ENCODE measurements at places on chromosomes 12 and 14. TPM values are rescaled to one million over a fixed set of nuclear protein-coding genes. Genes with fewer than 3 reads are reported as not detected.
A peak's percentile ranks its signal among the peaks of the same experiment; 100 is the strongest.

- DNase-seq, result no peak
- H3K4me3 ChIP-seq, result no peak overlapping the region
- H3K36me3 ChIP-seq, result no peaks in the 10 kb centered on the region
- H3K4me1 ChIP-seq, result peaks cover 52% of the 10 kb centered on the region
- no peak overlapping the region for H3K27ac ChIP-seq
These were observed 88.9 kb upstream of the SOX5 start for GRCh38 chr12:24038211-24038997.

DNA sequence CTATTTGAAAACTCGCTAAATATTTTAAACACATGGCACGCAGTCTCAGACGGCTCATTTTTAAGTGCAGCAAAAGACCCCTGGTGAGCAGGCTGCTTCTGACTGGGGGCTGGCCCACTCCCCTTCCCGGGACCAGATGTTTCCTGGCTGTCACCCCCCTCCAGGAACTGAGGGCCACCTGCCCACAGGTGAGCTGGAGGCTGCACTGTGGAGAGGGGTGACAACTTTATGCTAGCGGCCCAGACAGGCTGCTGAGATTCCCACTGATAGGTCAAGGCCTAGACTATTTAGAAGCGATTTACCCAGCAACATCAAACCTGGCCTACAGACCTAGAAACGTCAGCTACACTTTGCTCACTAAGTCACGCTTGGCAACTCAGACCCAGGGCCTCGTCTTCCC lies 92.1 kb downstream of the BCL11B start:
- no peak overlapping the region for H3K27ac ChIP-seq
- H3K27me3 ChIP-seq, result no peaks in the 10 kb centered on the region
- H3K4me1 ChIP-seq, result peaks cover 33% of the 10 kb centered on the region
- no peak for DNase-seq
- H3K36me3 ChIP-seq, result peaks cover 4% of the 10 kb centered on the region

DNA sequence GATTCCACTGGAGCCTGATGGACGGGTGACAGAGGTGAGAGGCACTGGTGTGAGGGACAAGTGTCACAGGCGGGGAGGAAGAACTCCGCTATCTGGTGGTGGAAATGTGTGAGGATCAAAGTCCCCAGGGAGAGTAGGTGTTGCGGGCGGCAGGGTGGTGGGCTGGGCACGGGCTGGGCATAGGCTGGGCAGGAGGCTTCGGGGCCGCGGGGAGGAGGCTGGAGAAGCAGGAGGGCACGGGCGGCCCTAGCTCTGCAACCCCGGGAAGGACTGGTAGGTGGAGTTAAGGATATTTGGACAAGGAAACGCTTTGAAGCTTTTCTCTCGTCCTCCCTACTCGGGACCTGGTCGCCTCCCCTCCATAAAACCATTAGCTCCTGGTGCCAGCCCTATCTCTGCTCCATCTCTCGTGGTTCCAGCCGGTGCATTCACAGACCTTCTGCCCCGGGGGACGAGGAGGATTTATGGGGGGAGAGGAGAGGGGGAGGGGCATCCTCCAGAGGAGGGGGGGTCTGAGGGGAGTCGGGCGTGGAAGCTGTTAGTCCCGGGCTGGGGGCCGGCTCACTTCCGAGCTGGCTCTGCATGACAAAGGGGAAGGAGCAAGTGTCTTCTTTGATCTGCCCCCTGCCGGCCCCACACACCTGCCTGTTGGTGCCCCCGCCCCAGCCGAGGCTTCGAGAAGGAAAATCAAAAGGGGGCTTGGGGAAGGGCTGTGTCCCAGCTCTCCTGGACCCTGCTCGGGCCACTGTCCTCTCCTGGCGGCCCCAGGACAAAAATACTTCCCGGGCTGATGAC lies 504 bp downstream of the WNT5B start:
- peaks cover 60% of the 10 kb centered on the region for H3K4me1 ChIP-seq
- peaks cover 3% of the 10 kb centered on the region for H3K36me3 ChIP-seq
- peak overlapping the region; percentile 68 for H3K4me3 ChIP-seq
- peaks cover 13% of the 10 kb centered on the region for H3K27me3 ChIP-seq
- no peak for DNase-seq

GRCh38 chr12:6834873-6835272 lies 5.9 kb upstream of the GNB3 start:
- peaks cover 4% of the 10 kb centered on the region for H3K4me1 ChIP-seq
- DNase-seq, result no peak
- no peaks in the 10 kb centered on the region for H3K27me3 ChIP-seq
- no peak overlapping the region for H3K27ac ChIP-seq

GRCh38 chr12:24364921-24365320 lies 415.5 kb upstream of the SOX5 start:
- H3K4me1 ChIP-seq, result peaks cover 23% of the 10 kb centered on the region
- H3K27me3 ChIP-seq, result no peaks in the 10 kb centered on the region
- no peaks in the 10 kb centered on the region for H3K36me3 ChIP-seq
- no peak overlapping the region for H3K27ac ChIP-seq
- no peak for DNase-seq
- H3K4me3 ChIP-seq, result no peak overlapping the region

DNA sequence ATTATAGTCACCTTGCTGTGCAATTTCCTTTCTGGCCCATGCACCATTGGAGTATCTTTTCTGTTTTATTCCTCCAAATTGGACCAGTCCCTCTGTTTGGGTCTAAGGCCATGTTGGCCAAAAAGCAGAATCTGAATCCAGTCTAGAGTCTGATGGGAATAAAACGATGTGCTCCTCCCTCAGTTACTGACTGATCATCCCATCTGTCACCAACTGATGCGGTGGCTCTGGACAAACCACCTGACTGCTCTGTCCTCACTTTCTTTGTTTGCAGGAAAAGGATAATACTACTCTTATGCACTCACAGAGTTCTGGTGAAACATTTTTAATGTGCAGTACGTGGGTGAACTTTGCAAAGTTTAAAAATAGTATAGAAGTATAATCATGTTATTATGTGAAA lies 120.2 kb upstream of the HIF1A start:
- DNase-seq, result no peak
- peaks cover 24% of the 10 kb centered on the region for H3K4me1 ChIP-seq
- H3K4me3 ChIP-seq, result no peak overlapping the region
- no peak overlapping the region for H3K27ac ChIP-seq
- H3K27me3 ChIP-seq, result peaks cover 2% of the 10 kb centered on the region
- no peaks in the 10 kb centered on the region for H3K36me3 ChIP-seq

- H3K4me1 ChIP-seq, result peaks cover 16% of the 10 kb centered on the region
- DNase-seq, result no peak
These were observed 13.6 kb downstream of the TULP3 start for GRCh38 chr12:2904260-2904659.

DNA sequence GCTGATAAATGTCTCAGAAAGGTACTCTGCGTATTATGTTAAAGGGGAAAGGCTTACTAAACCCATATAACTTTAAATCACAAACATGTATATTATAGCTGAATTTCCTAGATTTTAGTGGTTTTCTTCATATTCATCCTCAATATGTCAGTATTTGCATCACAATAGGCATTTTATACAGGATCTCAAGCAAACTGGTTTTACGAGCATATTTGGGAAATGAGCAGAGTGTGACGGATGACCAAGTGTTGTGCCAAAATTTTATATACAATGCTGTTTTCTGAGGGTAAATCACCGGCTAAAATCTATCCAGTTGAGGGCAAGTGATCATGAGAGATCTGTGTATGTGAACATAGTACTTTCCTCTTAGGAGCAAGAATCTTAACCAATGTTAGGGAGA lies 8.4 kb downstream of the CPM start:
- no peaks in the 10 kb centered on the region for H3K36me3 ChIP-seq
- H3K4me3 ChIP-seq, result no peak overlapping the region
- peaks cover 3% of the 10 kb centered on the region for H3K4me1 ChIP-seq
- DNase-seq, result no peak

DNA sequence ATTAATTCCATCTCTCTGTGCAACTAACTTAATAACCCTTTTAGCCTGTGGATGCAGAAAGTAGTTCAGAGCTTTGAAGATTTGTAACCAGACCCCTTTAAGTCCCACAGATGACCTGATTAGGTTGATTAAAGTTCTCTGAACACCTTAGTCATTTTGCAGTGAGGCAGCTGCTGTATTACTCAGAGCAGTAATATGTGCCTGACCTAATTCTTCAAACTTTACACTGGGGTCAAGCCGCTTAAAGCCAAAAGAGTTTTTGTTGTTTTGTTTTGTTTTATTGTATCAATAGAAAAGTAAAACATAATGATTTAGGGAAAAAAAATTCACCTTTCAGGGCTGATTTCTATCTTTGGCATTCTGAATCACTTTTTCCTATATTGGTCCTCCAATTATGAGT lies 78.6 kb upstream of the PLEKHG7 start:
- H3K27me3 ChIP-seq, result no peaks in the 10 kb centered on the region
- peak overlapping the region; percentile 51 for H3K27ac ChIP-seq
- H3K4me1 ChIP-seq, result peaks cover 10% of the 10 kb centered on the region
- no peak for DNase-seq

GRCh38 chr14:55451398-55451797 lies 11.0 kb upstream of the TBPL2 start:
- no peak overlapping the region for H3K27ac ChIP-seq
- H3K27me3 ChIP-seq, result no peaks in the 10 kb centered on the region
- H3K4me3 ChIP-seq, result no peak overlapping the region
- peaks cover 36% of the 10 kb centered on the region for H3K4me1 ChIP-seq
- no peak for DNase-seq

GRCh38 chr12:95117178-95117599 lies 43.8 kb upstream of the NR2C1 start:
- H3K4me1 ChIP-seq, result peaks cover 18% of the 10 kb centered on the region
- H3K27me3 ChIP-seq, result no peaks in the 10 kb centered on the region
- peak; percentile 54 for DNase-seq
- peaks cover 7% of the 10 kb centered on the region for H3K36me3 ChIP-seq
- H3K27ac ChIP-seq, result no peak overlapping the region

- H3K27me3 ChIP-seq, result no peaks in the 10 kb centered on the region
- H3K27ac ChIP-seq, result no peak overlapping the region
- H3K4me3 ChIP-seq, result no peak overlapping the region
- peaks cover 23% of the 10 kb centered on the region for H3K36me3 ChIP-seq
These were observed 310.1 kb downstream of the SYT1 start for GRCh38 chr12:79174626-79175025.

GRCh38 chr12:65742018-65743010 lies 82.0 kb upstream of the HMGA2 start:
- DNase-seq, result peak; percentile 53
- peaks cover 34% of the 10 kb centered on the region for H3K4me1 ChIP-seq
- no peaks in the 10 kb centered on the region for H3K27me3 ChIP-seq
- H3K4me3 ChIP-seq, result peak overlapping the region; percentile 91
- H3K27ac ChIP-seq, result peak overlapping the region; percentile 97
- H3K36me3 ChIP-seq, result no peaks in the 10 kb centered on the region

- DNase-seq, result no peak
- no peaks in the 10 kb centered on the region for H3K4me1 ChIP-seq
- no peak overlapping the region for H3K4me3 ChIP-seq
- H3K27me3 ChIP-seq, result peaks cover 24% of the 10 kb centered on the region
These were observed 31.4 kb downstream of the TMEM233 start for GRCh38 chr12:119624966-119625365.

GRCh38 chr12:89328151-89329030 lies 23.9 kb downstream of the DUSP6 start:
- no peak overlapping the region for H3K4me3 ChIP-seq
- no peaks in the 10 kb centered on the region for H3K27me3 ChIP-seq
- no peak for DNase-seq
- no peak overlapping the region for H3K27ac ChIP-seq
- peaks cover 3% of the 10 kb centered on the region for H3K36me3 ChIP-seq
- H3K4me1 ChIP-seq, result peaks cover 46% of the 10 kb centered on the region

GRCh38 chr12:80156306-80156705 lies 57.0 kb downstream of the OTOGL start:
- no peak overlapping the region for H3K27ac ChIP-seq
- no peaks in the 10 kb centered on the region for H3K27me3 ChIP-seq
- H3K36me3 ChIP-seq, result peaks cover 3% of the 10 kb centered on the region
- H3K4me1 ChIP-seq, result no peaks in the 10 kb centered on the region

GRCh38 chr14:64410084-64410774 lies 22.1 kb downstream of the MTHFD1 start:
- H3K36me3 ChIP-seq, result peaks cover 16% of the 10 kb centered on the region
- H3K27ac ChIP-seq, result no peak overlapping the region
- peaks cover 4% of the 10 kb centered on the region for H3K4me1 ChIP-seq
- H3K27me3 ChIP-seq, result no peaks in the 10 kb centered on the region
- DNase-seq, result no peak

DNA sequence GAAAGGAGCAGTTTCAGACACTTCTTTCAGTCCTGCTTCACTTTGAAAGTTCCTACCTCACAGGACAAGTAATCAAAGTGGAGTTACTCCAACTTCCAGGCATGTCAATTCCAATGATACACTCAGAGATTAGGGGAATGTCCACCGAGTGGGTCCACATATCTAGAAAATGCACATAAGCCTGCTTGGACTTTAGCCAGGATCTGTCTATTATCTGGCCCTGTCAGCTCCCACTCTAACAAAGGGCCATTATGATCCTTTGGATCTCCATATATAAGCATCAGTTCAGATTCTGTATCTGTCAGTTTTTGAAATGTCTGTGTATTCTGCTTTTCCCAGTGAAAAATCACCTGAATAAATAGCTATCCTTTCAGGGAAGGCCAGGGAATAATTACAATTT lies 112.9 kb upstream of the ATXN7L3B start:
- H3K4me1 ChIP-seq, result no peaks in the 10 kb centered on the region
- no peaks in the 10 kb centered on the region for H3K27me3 ChIP-seq
- no peak overlapping the region for H3K27ac ChIP-seq
- no peaks in the 10 kb centered on the region for H3K36me3 ChIP-seq
- no peak overlapping the region for H3K4me3 ChIP-seq

GRCh38 chr12:54287261-54288157 lies 7.0 kb downstream of the HNRNPA1 start:
- H3K4me3 ChIP-seq, result no peak overlapping the region
- no peak for DNase-seq
- peaks cover 44% of the 10 kb centered on the region for H3K4me1 ChIP-seq
- peak overlapping the region; percentile 86 for H3K27ac ChIP-seq
- H3K27me3 ChIP-seq, result no peaks in the 10 kb centered on the region

GRCh38 chr12:98126637-98127335 lies 388.6 kb upstream of the TMPO start:
- peaks cover 19% of the 10 kb centered on the region for H3K4me1 ChIP-seq
- no peak for DNase-seq
- H3K36me3 ChIP-seq, result no peaks in the 10 kb centered on the region

Gene TOMM20L
- total RNA-seq, result 0.47 TPM

Gene LRRC43
- 4.9 TPM for total RNA-seq

Gene COX8C
- total RNA-seq, result 0.73 TPM

Gene TMEM132C
- total RNA-seq, result 26.0 TPM

Gene TMTC3
- total RNA-seq, result 39.3 TPM
